LoVo (cell line): ENCODE measurements at places on chromosomes 3 and 15.

GRCh38 chr3:182947888-182948287 is 32.5 kb downstream of the DCUN1D1 start:
- DNase-seq, result no peak

DNA sequence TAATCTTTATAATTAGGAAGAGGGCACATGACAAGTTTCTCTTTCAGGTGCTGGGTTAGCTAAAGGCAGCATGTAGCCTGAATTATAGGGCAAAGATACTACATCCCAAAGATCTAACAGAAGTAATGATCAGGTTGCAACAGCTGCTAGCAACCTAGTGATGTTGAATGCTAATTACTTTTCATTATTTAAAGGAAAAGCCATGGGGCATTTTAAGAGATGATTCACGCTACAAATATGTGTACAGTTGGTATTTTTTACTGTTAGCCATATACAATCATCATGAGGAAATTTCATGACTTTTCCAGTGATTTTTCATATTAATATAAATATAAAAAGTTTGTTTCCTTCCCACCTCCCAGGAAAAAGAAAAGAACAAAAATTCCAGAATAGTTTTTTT is 43.0 kb downstream of the NEK10 start:
- DNase-seq, result no peak

DNA sequence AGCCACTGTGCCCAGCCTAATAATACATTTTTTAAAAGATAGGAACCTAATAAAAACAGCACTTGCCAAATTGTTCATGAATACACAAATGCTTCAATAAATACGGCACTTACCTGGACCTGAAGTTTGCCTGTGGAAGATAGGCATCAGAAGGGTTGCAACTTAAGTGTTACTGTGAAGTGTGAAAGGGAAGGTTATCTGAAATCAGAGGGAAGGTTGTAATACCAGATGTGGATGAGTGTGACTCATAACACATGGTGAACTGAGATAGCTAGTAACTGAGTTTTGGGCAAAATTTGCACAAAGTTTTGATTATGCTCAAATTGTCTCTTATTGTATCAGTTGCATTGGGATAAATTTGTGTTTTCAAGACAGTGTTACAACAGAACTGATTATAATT is 68.0 kb downstream of the ATP11B start:
- no peak for DNase-seq

DNA sequence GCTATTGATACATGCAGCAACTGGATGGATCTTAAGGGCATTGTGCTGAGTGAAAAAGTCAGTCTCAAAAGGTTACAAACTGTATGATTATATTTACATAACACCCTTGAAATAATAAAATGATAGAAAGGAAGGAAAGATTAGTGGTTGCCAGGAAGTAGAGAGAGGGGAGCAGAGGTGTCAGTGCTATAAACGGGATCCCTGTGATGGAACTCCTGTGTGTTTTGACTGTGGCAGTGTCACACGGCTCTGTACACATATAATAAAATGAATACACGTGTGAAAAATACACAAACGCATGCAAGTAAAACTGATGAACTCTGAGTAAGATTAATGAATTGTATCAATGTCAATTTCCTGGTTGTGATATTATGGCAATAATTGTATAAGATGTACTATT is 60.3 kb downstream of the TCAIM start:
- DNase-seq, result no peak

- peak; percentile 49 for DNase-seq
Measured at GRCh38 chr3:46378426-46378942, 7.7 kb downstream of the CCR5 start.

DNA sequence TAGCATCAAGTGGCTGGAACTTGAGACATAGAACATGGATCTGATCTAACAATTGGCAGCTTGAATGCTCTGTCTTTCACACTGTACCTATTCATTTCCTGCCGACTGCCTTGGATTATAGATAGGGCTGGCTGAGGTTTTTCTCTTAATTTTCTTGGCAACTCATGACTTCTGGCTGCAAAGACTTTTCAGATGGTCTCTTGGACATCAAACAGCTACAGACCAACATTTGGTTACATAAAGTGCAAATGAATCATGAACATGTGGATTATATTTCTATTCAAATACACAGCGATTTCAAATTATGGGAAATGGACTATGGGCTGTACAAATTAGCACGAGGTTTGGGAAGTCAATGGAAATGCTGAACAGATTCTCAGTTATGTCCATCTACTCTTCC is 26.2 kb upstream of the IL16 start:
- DNase-seq, result no peak

- DNase-seq, result no peak
Measured at GRCh38 chr3:67383379-67383778, 271.0 kb downstream of the SUCLG2 start.
